ENCODE measurements at places on chromosomes 3 and 15. TPM values are rescaled to one million over a fixed set of nuclear protein-coding genes. Genes with fewer than 3 reads are reported as not detected.

CACNA1D gene
- 0.78 TPM for total RNA-seq

MOBP gene
- not detected for total RNA-seq

OR5K2 gene
- total RNA-seq, result not detected

UCN2 gene
- 0.24 TPM for total RNA-seq

POTEB2 gene
- total RNA-seq, result not detected

LRRC31 gene
- total RNA-seq, result not detected

SLC2A2 gene
- total RNA-seq, result not detected

MLF1 gene
- total RNA-seq, result 8.8 TPM

FGF12 gene
- total RNA-seq, result 0.91 TPM

SAMD7 gene
- total RNA-seq, result not detected

EPHA3 gene
- 19.3 TPM for total RNA-seq

NPAP1 gene
- not detected for total RNA-seq

MAGI1 gene
- total RNA-seq, result 69.2 TPM

ITIH1 gene
- total RNA-seq, result not detected

RAB5A gene
- total RNA-seq, result 80.3 TPM

MYD88 gene
- total RNA-seq, result 23.4 TPM

BCHE gene
- 1.9 TPM for total RNA-seq

NEK10 gene
- total RNA-seq, result 3.5 TPM

RHOV gene
- 0.30 TPM for total RNA-seq

TLR9 gene
- total RNA-seq, result 0.81 TPM

FAM107A gene
- 10.2 TPM for total RNA-seq

AADAC gene
- total RNA-seq, result not detected

KLF15 gene
- total RNA-seq, result 39.9 TPM

SCG3 gene
- total RNA-seq, result not detected

SYNM gene
- 103 TPM for total RNA-seq

IRAK2 gene
- 7.1 TPM for total RNA-seq

APBA2 gene
- total RNA-seq, result 2.1 TPM

TRIM42 gene
- total RNA-seq, result not detected

POC1A gene
- total RNA-seq, result 0.91 TPM

DISP2 gene
- 0.60 TPM for total RNA-seq

FAM81A gene
- total RNA-seq, result 1.2 TPM

SENP5 gene
- total RNA-seq, result 42.8 TPM

GAP43 gene
- 1.1 TPM for total RNA-seq

GOLGA6D gene
- total RNA-seq, result 0.12 TPM

All from aorta (tissue), 5 donors.